Right cardiac atrium (tissue), 5 donors: ENCODE measurements at places on chromosomes 7 and 10. TPM values are rescaled to one million over a fixed set of nuclear protein-coding genes. Genes with fewer than 3 reads are reported as not detected.

ARHGAP21 gene
- total RNA-seq = 53.4 TPM

PRTFDC1 gene
- total RNA-seq = 11.2 TPM

TDRD1 gene
- total RNA-seq = 0.72 TPM

PDGFA gene
- total RNA-seq = 44.3 TPM

TMEM213 gene
- total RNA-seq = not detected

MMRN2 gene
- total RNA-seq = 45.6 TPM

SLC26A4 gene
- total RNA-seq = 0.57 TPM

SBDS gene
- 170 TPM for total RNA-seq

ADAM12 gene
- total RNA-seq = 1.4 TPM

GNAI1 gene
- 10.2 TPM for total RNA-seq

AKR1D1 gene
- not detected for total RNA-seq
